Lung microvascular endothelial cell (primary cell): ENCODE measurements at places on chromosomes 12 and 14. TPM values are rescaled to one million over a fixed set of nuclear protein-coding genes. Genes with fewer than 3 reads are reported as not detected.

DNA sequence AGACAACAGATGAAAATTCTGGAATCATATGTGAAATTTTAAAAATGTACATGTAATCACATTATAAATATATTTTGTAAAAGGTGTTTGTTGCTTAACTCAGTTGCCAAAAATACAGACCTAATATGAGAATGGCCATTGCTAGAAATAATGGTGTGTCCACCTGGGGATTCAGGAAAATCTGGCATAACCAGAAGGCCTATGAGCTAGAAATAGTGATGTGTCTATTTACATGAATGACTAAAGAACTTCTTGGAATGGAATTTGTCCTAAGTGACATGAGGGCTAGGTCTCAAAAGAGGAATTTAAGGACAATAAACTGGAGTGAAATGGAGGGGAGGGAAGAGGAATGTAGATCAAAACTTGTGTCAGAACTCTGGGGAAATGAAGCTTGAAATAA, 126.4 kb downstream of the PTPRR start:
- no peak for DNase-seq

SENP1 gene
- total RNA-seq: 8.3 and 8.9 TPM in 2 replicates

- DNase-seq: no peak
These were observed 302.8 kb downstream of the GALC start for GRCh38 chr14:87690076-87690613.

DNA sequence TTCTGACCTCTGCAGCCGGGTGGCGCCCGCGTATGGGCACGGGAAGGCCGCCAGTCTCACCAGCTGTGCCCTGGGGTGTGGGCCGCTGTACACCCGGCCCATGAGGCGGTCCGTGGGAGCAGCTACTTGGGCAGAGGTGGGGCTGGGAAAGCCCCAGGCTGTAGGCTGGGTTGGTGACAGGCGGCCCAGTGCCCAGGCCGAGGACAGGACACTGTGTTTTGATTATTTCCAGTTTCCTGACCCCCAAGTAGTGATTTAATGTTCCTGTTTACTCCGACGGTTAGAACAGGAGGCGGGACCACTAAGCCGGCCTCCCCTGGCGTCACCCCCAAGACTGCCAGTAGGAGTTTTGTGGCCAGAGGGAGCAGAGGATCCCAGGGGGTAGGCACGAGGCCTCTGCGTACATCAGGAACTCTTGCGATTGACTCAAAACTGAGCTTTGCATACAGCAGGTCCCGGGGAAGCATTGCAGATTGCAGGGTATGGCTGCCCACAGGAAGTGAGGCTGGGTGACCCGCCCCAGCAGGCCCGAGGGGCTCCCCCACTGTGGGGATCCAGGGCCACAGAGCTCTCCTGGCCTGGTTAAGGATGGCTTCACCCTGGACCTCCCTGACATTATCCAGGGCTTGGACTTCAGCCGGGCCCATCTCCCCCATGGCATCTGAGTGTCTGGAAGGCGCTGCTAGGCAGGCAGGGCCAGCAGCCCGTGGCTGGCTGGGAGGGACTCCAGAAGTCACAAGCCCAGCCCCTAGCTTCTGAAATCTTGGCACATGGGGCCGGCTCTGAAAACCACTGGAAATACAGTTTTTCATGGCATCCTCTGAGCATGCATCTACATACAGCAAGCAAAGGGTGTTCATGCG, 42.5 kb upstream of the DIO3 start:
- DNase-seq: no peak

DNA sequence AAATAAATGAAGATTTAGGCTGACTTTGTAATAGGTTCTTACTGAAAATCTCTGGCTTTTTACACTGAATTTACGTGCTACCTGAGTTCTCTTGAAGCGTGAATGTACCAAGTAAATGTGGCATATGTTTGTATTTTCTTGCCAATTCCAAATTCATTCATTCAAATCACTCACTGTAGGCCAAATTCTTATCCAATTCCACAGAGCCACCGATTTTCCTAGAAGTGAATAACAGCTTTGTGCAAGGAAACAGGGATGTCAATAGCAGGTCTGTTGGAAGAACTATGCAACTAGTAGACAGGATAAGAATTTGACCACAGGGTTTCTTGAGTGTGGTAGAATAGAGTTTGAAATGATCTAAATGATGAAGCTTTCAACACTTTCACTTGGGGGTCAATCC, 86.8 kb downstream of the SOX5 start:
- DNase-seq: no peak

DNA sequence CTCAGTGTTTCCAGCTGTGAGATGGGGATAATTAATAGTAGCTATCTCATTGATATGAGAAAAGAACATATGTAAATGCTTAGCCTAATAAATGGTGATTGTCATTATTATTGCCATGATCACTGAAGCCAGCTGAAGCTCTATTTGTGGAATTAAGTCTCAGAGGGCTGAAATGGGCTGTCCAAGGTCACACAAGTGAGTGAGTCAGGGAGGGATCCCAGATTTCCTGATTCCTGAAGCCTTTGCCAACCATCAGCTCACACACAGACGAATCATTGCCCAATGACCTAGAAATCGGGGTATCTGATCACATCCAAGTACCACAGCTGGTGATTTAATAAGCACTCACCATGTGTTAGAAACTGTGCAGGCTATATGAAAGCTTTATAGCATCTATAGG, 21.6 kb upstream of the TMEM229B start:
- no peak for DNase-seq

GRCh38 chr14:106276326-106277267, 750.2 kb downstream of the TMEM121 start:
- DNase-seq: no peak

- DNase-seq: no peak
These were observed 2.8 kb downstream of the CARMIL3 start for GRCh38 chr14:24054646-24055045.

DNA sequence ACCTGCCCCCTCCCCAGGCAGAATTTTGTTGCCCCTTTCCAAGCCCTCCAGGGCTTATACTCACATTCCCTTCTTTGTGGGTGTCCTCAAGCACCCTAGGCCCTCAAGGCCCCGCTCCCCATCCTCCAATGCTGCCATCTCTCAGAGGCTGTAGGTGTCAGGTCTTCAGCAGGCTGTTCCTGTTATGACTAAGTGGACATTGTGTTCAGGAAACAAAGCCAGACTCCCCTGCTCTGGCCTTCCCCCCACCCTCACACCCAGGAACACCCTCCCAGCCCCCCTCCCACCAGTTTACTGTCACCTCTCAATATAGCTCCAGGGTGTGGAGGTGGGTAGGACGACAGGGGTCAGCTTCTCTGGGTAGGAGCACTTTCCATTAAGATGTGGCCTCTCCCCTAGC, 1.4 kb upstream of the MYH6 start:
- no peak for DNase-seq

DNA sequence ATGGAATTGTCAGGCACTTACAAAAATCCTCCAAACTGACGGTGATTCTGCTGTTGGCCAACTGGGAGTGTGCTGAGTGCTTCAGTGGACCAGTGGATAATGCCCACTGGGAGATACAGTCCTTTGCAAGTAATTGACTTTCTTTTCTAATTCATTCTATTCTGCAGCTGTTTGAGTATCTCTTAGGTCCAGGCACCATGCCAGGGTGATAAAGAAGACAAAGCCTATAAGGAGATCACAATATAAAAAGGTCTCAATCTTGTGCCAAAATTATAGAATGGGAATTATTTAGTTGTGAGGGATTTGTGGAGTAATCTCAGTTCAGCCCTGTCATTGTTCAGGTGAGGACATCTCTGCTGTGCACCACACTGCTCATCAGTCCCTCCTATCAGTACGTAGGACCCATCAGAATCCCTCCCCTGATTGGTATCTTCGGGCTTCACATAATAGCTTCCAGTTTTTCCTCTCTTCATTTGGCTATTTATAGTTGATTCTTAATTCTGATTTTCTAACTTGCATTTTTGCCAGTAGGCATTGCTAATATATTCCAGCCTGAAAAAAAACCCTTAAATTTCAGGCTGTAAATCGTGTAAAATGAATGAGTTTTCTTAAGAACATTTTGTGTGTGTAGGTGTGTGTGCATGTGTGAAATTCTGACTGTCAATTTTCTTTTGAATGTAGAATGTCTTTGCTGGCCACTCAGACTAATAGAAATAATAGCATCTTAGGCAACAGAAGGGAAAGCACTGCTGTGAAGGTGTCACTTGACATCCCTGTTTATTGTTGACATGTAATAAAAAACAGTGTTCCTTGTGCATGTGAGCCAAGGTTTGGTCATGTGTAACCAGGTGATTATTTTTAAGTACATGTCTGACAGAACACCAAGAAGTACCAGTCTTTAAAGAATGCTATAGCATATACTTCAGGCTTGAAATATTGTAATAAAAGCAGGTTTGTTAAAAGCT, 457.6 kb upstream of the RGS6 start:
- DNase-seq: no peak

- no peak for DNase-seq
These were observed 365 bp upstream of the TPI1 start for GRCh38 chr12:6866920-6867412.

- peak; percentile 4 for DNase-seq
These were observed 604 bp upstream of the MAGOHB start for GRCh38 chr12:10614056-10614370.

GRCh38 chr12:114481200-114481535, 75.2 kb upstream of the TBX5 start:
- no peak for DNase-seq

SLCO1A2 gene
- not detected in 2 replicates for total RNA-seq
